NCI-H510A (cell line): ENCODE measurements at places on chromosomes 3 and 15.

GRCh38 chr3:64316971-64317370, 91.7 kb upstream of the PRICKLE2 start:
- no peak for DNase-seq

DNA sequence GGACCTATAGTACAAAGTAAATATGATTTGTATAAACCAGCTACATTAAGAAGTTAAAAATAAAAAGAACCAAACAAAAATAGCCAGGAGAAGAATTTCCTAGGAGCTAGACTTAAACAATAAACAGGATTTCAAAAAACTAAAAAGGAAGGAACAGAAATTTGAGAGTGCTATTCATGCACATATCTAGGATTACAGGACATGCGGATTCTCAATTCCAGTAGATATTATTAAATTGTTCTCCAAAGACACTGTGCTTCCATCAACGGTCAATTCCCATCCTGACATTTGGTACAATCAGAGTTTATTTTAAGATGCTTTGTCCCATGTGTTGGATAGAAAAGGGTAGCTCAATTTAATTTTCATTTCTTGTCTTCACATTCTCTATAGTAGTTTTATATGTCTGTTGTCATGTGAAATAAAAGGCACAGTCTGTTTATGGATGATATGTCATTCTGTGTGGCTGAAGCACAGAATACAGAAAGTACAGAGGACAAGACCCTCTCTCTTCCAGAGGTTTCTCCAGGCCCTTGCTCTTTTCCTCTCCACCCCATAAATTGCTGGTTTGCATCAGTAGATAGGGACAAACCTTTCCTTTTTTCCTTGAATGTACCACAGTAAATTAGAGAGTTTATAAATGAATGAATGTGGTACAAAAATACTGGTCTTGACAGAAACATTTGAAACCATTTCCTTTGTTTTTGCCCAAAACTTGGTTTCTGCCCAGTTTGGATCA, 3.5 kb downstream of the PLOD2 start:
- no peak for DNase-seq

GRCh38 chr3:64621726-64622395, 65.9 kb downstream of the ADAMTS9 start:
- DNase-seq: no peak

DNA sequence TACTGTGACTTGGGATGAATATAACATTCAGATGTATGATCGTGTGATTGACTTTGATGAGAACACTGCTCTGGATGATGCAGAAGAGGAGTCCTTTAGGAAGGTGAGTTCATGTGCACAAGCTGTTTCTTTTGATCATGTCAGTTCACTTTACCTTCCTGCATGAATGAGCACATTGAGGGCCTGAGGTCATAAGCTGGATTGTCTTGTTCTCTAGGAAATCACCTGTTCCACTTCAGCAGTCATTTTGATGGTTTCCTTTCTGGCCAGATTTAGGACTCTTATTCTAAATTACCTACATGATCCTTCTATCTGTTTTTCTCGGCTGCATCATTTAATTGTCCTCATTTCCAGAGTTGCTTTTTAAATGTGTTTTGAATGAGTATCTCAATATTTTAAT, 4.1 kb downstream of the RCN2 start:
- no peak for DNase-seq

- no peak for DNase-seq
These were observed 164.7 kb downstream of the PGPEP1L start for GRCh38 chr15:98842973-98843285.

- DNase-seq: no peak
These were observed 95.1 kb downstream of the FOXP1 start for GRCh38 chr3:71488391-71488809.

GRCh38 chr15:53511175-53511574, 248.3 kb downstream of the WDR72 start:
- DNase-seq: peak; percentile 25

GRCh38 chr3:194574639-194575483, 58.4 kb downstream of the TMEM44 start:
- DNase-seq: no peak

DNA sequence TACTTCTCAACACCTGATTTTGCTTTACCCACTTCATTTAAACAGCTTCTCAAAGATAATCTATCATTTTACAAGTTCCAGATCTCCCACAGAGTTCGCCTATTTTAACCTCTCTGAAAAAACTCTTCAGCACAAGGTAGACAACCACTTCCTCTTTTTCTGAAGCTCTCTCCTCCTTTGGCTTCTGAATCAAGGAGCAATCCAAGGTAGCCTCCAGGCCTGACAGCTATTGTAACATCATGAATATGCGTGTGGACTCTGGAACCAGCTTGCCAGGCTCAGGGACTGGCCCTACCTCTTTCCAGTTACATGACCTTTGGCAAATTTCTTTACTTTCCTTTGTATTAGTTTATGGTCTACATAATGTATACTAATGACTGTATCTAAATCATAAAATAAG, 405.9 kb upstream of the ZNF385D start:
- DNase-seq: no peak

DNA sequence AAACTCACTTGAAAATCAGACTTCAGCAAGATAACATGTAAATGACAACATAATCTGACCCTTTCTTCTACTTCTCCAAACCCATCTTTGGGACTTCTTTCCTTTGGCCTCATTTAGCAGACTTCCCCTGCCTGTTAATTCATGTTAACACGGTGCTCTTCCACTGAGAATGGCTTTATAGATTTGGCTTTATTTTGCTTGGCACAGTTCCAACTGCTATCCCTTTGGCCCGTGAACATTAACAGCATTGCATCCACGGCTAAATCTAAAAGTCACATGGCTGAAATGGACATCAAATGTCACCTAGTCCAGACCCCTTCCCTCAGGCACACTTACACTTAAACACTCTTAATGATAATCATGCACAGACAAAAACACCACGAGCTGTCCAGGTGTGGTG, 3.8 kb downstream of the ZMAT3 start:
- no peak for DNase-seq

GRCh38 chr3:113000691-113001090, 9.9 kb downstream of the GTPBP8 start:
- no peak for DNase-seq

GRCh38 chr3:64161481-64161952, 63.7 kb downstream of the PRICKLE2 start:
- no peak for DNase-seq

DNA sequence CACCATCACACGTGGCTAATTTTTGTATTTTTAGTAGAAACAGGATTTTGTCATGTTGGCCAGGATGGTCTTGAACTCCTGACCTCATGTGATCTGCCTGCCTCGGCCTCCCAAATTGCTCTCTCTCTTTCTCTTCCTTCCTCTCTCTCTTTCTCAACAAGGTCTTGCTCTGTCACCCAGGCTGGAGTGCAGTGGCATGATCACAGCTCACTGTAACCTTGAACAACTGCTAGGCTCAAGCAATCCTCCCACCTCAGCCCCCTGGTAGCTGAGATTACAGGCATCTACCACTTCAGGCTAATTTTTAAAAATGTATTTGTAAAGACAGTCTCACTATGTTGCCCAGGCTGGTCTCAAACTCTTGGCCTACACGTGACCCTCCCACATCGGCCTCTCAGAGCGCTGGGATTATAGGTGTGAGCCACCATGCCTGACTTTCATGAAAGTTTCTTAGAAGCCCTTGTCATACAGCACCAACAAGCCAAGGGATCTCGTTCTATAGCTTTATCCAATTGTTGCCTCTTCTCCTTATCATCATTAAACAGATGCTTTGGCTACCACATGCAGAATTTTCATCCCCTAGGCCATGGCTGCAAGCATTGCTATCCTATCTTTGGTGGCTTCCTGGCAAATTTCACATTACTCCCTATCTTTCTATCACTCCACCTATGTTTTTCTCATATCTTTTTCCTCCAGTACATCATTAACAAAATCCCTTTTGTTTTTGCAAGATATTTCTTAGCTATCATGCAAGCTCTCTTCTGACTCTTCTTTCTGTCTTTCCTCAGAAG, 5.7 kb downstream of the CCDC32 start:
- no peak for DNase-seq

DNA sequence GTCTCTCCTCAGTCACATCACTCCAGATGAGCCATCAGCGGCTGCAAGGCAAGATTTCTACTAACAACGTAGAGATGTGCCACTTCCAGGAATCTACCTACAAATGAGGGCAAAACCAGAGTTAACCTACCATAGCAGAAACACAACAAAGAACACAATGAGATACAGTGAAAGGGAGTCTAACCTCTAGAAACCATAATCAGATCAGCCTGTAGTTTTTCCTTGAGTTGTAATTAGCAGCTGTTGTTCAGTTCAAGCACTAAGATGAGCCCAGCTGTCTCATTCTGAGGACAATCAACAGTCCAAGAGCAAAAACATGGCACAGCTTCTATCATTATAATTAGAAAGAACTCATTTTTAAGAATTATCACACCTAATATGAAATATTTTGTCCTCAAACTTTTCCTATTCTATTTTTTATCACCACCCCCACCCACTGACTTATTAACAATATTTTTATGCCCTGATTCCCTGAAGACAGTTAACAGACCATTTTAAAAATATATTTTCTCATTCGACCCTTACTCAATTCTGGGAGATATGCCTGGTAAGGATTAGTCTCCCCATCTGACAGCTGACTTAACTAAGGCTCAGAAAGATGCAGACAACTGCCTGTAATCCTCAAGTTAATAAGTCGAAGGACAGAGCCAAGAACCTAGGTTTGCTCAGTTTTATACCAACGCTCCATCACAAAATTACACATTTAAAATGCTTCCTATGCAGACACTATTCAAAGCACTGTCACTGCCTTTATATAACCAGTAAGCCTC, 50.1 kb downstream of the MAGI1 start:
- DNase-seq: no peak

GRCh38 chr3:52313774-52314188, 2.3 kb upstream of the DNAH1 start:
- no peak for DNase-seq
